ENCODE measurements at places on chromosomes 3 and 15.

GRCh38 chr3:3618623-3619022 lies 180.6 kb upstream of the LRRN1 start:
- no peak for DNase-seq

- no peak for DNase-seq
Measured at GRCh38 chr3:10432931-10433330, 72.5 kb downstream of the ATP2B2 start.

- DNase-seq: no peak
Measured at GRCh38 chr3:164132878-164133277, 945.4 kb downstream of the SI start.

GRCh38 chr3:141246958-141247301 lies 15.3 kb downstream of the PXYLP1 start:
- no peak for DNase-seq

DNA sequence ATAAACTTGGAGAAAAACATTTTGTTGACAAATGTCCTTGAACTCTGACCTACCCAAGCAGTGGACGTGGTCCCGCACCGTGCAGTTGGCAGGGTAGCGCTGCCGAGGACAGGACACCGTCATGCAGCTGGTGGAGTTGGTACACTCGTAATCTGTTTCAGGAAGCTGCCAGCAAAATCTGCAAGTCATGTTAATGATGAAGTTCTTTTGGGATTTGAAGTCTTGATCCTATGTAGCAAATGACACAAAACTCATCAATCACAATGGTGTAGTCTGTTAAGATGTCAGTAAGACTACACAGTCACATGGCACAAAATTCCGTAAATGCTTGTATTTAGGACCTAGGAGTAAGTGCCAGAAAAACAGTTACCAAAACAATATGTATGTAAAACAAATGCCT lies 5.5 kb downstream of the TM2D3 start:
- DNase-seq: no peak

GRCh38 chr15:85274315-85275050 lies 105.9 kb upstream of the AKAP13 start:
- no peak for DNase-seq

DNA sequence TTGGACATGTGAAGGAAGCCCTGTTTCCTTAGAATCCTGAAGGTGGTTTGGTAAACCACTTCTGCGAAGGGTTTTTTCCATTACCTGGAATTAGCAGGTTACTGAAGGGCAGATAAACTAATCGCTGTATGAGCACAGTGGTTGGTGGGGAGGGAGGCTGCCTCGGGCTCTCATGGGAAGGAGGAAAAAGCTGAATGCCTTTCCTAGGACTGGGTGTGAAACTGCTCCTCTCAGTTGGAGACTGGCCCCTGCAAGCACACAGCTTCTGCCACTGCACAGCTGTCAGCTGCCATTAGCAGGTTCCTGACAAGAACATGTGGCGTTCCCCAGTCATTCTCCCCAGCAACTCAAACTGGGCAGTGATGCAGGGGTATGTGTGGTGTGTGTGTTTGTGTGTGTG lies 376.3 kb downstream of the GAP43 start:
- no peak for DNase-seq

GRCh38 chr3:27905625-27906024 lies 183.5 kb upstream of the EOMES start:
- no peak for DNase-seq

DNA sequence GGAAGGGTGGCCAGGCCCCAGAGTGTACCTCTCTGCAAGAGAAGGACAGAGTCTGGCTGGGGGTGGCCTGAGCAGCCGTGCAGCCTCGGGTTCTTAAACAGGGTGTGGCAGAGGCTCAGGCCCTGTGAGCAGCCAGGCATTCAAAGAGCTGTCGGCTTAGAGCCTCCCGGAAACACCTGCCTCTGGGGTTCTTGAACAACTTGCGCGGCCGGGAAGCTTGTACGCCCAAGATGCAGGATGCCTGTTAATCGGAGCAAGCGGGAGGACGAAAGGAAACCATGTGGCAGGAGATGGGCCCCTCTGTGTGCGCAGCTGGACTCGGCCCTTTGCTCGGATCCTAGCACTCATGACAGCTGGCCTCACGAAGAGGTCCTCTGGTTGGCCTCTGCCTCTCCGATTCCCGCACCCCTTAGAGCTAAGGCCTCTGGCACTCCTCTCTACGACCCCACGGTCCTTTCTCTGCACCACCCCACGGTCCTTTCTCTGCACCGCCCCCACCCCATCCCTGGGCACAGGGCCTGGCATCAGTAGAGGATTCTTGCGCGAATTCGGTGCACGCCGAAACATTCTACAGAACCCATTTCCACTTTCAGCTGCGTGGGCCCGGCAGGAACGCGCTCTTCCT lies 23.9 kb upstream of the TXNRD3 start:
- no peak for DNase-seq

DNA sequence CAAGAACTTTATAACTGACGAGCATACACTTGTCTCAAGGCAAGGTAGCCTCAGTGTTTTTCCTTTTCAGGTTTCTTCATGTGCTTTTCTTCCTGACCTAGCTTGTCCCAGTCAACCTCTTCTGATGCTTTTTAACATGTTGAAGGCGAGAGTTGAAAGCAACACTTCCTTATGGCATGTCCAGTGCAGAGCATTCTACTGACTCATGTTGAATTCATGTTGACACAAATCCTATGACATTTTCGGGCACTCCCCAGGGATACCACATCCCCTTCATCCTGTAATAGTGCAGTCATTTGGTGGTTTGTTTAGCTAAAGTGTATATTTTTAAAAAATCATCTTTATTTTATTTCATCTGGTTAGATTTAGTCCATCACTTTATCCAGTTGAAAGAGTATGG lies 75.9 kb upstream of the CBLB start:
- no peak for DNase-seq

GRCh38 chr3:146561879-146562278 lies 17.5 kb upstream of the PLSCR1 start:
- no peak for DNase-seq

GRCh38 chr15:58934521-58934920 lies 1.0 kb upstream of the SLTM start:
- DNase-seq: no peak

DNA sequence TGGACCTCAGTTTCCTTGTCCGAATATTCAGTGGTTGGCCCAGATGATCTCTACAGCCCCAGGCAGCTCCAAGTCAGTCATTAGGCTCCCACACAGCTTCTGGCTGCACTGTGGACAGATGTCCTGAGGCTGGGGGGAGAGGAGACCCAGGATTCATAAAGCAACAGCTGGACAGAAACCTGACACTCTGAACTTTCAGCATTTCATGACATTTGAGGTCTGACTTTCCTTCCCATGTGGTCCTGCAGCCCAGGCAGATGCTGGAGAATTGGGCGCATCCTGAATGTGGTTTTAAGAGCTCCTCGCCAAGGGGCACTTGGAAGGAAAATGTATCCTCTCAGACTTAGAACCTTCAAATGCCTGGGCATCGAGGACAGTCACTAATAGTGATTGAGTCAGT lies 307.6 kb upstream of the LRRFIP2 start:
- DNase-seq: no peak

DNA sequence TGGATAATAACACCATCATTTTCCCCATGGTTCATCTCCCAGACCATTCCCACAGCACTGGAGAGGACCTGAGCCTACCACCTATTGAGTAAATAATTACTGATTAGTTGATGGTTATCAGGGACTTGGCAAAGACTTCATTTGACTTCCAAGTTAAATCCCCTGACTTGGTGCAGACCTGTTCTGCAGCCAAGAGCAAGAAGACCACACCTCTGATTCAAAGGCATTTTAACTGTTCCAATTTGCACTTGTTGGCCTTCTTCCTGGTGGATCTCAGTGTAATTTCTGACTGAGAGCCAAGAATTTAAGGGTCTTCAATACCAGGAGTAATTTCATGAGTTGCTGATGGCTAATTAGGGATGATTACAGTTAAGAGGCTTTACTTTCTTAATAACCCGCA lies 24.0 kb downstream of the THSD4 start:
- peak; percentile 51 for DNase-seq

GRCh38 chr3:140360332-140360731 lies 317.5 kb upstream of the TRIM42 start:
- no peak for DNase-seq

DNA sequence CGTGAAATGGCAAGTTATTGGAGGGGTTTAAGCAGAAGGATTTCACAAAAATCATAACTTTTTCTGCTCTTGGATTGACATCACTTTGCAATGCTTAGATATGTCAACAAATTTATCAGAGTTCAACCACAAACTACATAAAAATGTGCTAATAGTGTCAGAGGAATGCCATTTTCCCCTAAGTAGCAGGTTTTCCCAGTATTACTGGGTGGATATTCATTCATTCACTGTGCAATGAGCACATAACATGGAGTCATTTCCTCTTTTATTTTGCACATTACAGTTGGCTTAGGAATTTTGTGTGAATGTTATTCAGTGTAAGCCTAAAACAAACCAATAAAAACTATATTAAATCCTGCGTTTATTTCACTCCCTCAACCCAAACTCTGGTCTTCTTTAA lies 537.3 kb upstream of the MCTP2 start:
- DNase-seq: no peak

- DNase-seq: no peak
Measured at GRCh38 chr3:129554356-129555152, 11.6 kb downstream of the H1-8 start.

GRCh38 chr15:70615435-70616310 lies 147.7 kb downstream of the UACA start:
- DNase-seq: no peak

DNA sequence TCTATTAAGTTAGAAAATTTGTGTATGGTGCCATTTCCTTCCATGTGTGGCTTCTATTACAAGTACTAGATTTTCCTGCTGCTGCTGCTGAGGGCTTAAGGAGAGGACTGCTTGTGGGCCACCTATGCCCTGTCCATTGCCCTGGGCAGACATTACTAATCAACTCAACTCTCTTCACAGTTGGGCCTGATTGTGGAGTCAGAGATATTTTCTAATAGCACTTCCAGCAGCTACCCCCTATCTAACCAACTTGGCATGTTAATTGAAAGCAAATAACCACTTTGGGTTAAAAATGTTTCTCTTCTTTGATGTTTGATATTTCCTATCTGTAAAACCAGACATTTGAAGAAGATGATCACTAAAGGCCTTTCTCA lies 242.0 kb downstream of the EDEM1 start:
- DNase-seq: no peak

- no peak for DNase-seq
Measured at GRCh38 chr15:39556461-39556860, 24.4 kb upstream of the THBS1 start.

- no peak for DNase-seq
Measured at GRCh38 chr3:52794612-52795099, at the start of gene ITIH3. ITIH3 (plus strand) TSS chr3:52794796; CDS start chr3:52794804, 8 bp downstream.

GRCh38 chr15:41289953-41290352 lies 42.4 kb downstream of the OIP5 start:
- no peak for DNase-seq

- DNase-seq: peak; percentile 47
Measured at GRCh38 chr3:135383301-135383700, 582.2 kb upstream of the PPP2R3A start.

DNA sequence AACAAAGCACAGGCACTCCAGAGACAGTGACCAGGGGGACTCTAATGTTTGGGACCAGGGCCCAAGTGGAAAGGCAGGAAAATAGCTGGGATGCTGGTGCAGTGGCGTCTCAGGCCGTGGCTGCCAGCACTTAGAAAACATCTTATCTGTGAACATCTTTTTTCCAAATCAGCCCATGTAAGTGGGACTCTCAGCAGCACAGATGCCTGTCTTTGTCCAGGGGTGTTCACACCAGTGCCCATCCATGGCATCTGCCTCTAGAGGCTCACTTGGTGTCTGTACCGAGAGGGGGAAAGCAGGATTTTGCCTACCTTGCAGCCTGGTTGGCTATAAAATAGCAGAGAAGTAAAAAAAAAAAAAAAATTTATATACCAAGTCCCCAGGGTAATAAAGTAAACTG lies 26.7 kb downstream of the SLC12A8 start:
- no peak for DNase-seq

DNA sequence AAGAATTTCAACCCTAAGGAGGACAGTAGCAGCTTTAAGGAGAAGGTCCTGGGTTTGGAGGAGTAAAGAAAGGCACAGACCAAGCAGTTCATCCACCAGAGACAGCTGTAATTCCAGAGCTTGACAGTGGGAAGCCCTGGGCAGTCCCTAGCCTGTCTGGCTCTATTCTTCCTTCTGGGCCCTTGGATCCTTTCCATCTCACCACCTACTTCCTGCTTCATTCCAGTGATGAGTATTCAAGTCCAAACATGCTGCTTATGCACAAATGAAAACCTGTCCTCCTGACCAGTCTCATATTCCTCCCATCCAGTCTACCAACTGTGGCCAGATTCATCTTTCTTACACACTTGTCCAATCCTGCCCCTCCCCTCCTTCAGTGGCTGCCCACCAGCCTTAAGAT lies 171.4 kb downstream of the CNTN3 start:
- DNase-seq: no peak

DNA sequence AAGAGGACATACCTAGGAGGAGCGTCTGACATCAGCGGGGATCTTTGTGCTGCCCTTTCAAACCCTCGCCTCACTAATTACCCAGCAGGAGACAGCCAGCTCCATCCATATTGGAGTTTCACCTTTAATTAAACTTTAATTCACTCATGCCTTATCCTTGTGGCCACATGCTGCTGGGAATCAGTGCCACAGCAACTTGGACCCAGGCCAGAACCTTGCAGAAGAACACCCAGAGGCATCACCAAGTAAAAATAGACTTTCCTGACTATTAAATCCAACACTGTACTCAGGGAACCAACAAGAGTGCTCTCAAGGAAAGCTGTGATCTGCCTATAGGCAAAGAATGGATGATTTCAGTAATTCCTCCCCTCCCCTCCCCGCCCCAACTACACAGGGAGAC lies 23.9 kb downstream of the EIF1B start:
- DNase-seq: no peak

GRCh38 chr15:36814708-36815107 lies 235.3 kb downstream of the CDIN1 start:
- no peak for DNase-seq

GRCh38 chr3:49751501-49751900 lies 27.8 kb upstream of the GMPPB start:
- DNase-seq: no peak

DNA sequence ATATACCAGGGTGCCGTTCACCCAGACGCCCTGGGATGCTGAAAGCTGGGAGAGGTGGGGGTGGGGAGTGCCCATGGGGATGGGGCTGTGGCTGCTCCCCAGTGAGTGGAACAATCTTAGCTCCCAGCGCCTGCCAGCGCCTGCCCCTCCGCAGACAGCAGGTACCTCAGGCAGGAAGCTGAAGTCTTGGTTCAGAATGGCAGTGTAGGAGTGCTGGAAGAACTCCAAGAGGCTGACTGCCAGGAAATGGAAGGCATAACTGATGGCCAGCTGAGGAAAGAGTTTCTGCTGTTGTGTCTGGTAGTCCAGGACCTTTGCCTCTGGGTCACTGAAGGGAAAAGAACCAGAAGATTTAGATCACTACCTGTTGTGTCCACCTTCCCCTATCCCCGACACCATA lies 8.4 kb downstream of the ACOX2 start:
- no peak for DNase-seq

- no peak for DNase-seq
Measured at GRCh38 chr3:176584413-176585176, 612.7 kb downstream of the TBL1XR1 start.
